ENCODE measurements at places on chromosomes 4 and X.
A peak's percentile ranks its signal among the peaks of the same experiment; 100 is the strongest.

- DNase-seq, result no peak
Observed at GRCh38 chr4:187069398-187069797, 345.7 kb upstream of the FAT1 start.

DNA sequence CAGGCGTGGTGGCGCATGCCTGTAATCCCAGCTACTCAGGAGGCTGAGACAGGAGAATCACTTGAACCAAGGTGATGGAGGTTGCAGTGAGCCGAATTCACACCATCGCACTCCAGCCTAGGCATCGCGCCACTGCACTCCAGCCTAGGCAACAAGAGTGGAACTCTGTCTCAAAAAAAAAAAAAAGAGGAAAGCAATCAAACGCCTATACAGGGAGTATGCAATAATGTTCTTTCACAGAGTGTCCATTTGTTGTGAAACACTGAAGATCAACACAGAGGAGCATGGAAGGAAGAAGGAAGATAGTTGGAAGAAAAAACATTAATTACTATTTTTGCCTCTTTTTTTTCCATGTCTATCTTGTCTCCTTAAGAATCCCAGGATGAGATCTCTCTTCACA lies 113.4 kb downstream of the FBXO8 start:
- no peak for DNase-seq

- no peak for DNase-seq
Observed at GRCh38 chrX:68589372-68589753, 58.1 kb upstream of the STARD8 start.

- no peak for DNase-seq
Observed at GRCh38 chr4:146343199-146343598, 128.9 kb downstream of the REELD1 start.

DNA sequence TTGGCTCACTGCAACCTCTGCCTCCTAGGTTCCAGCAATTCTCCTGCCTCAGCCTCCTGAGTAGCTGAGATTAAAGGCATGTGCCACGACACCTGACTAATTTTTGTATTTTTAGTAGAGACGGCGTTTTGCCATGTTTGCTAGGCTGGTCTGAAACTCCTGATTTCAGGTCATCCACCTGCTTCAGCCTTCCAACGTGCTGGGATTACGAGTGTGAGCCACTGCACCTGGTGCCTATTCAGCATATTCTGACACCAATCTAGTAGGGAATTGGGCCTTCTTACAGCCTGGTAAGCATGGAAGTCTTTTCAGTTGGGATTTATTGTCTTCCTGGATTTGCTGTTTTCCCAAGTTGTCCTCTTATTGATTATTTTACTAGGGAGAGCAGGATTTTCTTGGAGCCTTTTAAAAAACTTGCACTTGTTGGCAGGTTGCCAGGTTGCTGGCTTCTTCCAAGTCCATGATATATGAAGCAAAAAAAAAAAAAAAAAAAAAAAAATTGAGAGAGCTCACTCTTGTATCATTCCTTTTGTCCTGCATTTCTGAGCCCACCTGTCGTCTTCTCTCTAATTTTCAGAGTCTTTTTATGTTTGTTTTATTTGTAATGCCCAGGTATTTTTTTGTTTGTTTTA lies 43.7 kb downstream of the TMPRSS11E start:
- DNase-seq, result no peak

DNA sequence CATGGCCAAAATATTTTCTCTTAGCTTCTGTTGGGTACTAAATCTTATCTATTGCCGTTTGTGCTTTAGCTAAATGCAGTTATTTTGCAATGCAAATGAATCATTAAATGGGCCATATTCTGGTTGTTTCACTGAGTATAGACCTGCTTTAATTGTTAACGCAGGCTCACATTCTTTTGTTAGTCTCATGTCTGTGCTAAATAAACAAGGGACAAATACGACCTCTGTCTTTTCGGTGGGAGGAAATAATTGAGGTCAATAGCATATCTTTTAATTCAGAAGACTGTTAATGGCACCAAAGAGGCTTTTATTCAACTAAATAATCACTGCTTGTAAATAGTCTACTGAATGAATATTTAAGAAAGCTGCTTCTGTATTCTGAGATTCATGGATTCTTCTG lies 76.9 kb downstream of the DIAPH2 start:
- DNase-seq, result peak; percentile 1

DNA sequence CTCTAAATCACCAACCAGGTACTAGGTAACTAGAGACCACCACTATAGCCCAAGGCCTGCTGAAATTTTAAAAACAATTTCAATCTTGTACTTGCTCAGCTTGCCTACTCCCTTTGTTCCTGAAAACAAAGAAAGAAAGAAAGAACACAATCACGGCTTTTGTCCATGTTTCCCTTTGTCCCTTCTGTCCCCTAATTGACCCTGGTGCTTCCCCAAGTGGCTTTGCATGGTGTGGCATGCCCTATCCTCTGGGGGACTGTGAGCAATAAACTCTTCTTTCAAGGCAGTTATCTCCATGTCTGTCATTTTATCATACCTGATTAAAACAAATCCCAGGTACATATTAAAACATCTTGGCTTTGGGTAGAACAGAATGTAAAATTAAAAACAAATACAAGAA lies 94.8 kb downstream of the ARSJ start:
- DNase-seq, result peak; percentile 8

DNA sequence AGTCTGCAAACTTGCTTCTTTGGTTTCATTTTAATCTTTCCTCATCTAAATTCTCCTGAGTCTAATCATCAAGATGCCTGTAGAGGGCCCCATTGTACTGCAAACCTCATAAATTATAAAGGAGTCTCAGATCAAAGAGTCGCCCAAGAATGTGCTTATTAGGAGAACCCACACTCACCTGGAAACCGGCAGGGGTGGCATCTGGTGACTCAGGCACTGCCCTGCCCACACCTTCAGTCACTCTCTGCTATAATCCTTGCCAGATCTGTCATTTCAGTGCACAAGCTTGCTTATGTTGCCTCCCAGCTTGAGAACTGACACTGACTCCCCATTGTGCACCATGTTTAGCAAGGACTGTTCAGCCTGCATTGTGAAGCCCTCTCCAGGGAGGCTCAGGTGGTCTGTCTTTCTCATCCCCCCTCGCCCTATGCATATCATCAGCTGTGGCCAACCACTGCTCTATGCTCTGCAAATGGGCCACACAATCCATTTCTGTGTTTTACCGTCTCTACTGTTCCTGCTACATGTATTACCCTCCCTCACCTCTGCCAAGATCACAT lies 12.4 kb downstream of the EPGN start:
- peak; percentile 66 for DNase-seq

GRCh38 chrX:69136546-69137331 lies 28.5 kb downstream of the PJA1 start:
- DNase-seq, result no peak
